ENCODE measurements at places on chromosomes 2 and 18.

DNA sequence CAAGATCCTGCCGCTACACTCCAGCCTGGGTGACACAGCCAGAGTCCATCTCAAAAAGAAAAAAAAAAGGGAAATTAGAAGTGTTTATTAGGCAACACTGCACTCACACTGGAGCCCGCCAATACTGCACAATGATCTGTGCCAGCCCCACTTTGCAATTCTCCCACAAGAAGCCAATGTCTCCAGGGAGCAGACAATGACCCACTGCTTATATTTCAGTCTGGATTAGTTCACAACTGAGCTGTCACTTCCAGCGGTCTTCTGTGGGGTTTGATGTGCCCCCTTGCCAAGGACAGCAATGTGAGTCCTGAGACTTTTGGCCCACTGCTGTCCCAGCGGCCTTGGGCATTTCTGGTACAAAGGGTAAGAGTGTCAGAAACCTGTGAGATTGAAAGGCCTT lies 85.6 kb upstream of the PPM1B start:
- no peak for DNase-seq

DNA sequence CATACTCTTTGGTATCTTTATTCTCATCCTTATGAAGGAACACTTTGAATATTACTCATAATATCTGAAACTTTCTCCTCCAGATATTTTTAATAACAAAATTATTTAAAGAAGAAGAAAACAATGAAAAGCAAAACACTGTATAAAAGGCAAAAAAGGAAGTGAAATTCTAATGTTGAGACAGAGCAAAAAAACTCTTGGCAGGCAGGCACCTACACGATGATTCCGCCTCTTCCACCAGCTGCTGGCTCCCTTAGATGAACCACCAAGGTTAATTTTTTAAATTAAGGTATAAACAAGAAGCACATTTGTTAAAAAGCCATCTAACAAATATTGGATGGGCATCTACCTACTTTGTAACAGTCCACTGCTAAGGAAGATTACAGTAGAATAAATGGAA lies 434.7 kb downstream of the EPHA4 start:
- no peak for DNase-seq

GRCh38 chr18:12883372-12883683 lies 709 bp downstream of the PTPN2 start:
- DNase-seq: no peak

- no peak for DNase-seq
Observed at GRCh38 chr2:68901199-68901514, 30.0 kb upstream of the BMP10 start.

DNA sequence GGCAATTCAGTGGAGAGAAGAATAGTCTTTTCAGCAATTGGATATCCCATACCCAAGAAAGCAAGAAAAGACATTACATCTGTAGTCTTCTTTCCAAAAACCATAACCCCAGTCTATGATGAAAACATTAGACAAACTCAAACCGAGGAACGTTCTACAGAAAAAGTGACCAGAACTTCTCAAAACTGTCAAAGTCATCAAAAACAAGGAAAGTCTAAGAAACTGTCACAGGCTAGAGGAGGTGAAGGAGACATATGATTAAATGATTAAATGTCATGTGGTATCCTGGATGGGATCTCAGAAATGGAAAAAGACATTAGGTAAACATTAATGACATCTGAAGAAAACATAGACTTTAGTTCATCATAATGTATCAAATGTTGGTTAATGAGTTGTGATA lies 4.9 kb upstream of the USP40 start:
- DNase-seq: no peak

GRCh38 chr18:32455361-32455760 lies 15.3 kb downstream of the GAREM1 start:
- no peak for DNase-seq

DNA sequence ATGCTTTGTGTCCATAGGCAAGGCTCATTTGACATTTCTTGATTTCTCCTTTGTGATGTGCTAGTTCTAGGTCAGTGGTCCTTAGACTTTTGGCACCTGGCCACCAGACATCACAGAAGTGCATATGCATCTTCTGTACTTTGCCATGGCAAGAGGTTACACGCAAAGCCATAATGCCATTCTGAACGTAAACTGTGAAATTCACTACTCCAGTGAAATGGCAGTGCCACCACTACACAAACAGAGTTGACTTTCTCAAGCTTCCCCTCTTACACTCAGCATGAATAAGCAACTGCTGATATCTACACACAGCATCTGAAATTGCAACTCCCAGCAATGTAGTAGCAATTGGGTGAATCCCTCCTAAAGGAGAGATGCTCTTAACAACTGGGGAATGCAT lies 729.3 kb downstream of the DPP10 start:
- DNase-seq: no peak

DNA sequence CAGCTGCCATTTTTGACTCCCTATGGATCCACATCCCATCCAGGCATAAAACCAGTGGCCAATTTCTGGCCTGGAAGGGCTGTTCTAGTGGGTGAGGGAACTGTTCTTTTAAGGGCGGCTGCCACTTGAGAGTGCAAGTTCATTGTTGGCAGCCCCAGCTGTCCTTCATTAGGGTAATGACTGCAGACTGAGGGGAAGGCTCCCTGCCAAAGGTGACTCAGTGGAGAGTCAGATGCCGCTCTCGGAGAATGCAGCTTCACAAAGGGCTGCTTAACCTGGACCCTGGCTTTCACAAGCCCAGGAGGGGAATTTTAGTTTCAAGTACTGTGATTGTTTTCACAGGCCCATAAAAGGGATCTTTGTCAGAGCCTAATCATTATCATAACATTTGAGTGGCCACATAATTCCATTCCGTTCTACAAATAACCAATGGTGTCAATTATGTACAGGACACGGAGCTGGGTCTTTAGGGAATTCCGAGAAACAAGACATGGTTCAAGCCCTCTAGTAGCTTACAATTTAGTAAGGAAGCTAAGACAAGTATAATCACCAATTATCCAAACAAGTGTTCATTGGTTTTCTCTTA lies 235.7 kb downstream of the CDCA7 start:
- DNase-seq: no peak

- DNase-seq: no peak
Observed at GRCh38 chr18:12589448-12589847, 68.5 kb downstream of the SPIRE1 start.

DNA sequence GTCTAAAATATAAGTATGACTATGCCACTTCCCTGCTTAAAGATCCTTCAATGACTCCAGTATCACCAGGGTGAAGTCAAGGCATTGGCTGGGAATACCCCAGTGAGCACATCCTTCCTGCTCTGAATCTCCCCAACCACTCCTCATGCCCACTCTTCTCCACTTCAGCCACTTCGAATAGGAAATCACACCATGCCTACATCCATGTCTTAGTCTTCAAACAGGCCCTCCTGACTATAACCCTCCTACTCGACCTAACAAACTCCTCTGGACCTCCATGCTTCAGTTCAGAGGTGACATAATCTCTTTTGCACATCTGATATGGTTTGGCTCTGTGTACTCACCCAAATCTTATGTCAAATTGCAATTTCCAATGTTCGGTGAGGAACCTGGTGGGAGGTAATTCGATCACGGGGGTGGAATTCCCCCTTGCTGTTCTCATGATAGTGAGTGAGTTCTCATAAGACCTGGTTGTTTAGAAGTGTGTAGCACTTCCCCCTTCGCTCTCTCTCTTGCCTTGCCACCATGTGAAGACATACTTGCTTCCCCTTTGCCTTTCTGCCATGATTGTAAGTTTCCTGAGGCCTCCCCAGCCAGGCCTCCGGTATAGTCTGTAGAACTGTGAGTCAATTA lies 87.8 kb upstream of the TFCP2L1 start:
- no peak for DNase-seq

DNA sequence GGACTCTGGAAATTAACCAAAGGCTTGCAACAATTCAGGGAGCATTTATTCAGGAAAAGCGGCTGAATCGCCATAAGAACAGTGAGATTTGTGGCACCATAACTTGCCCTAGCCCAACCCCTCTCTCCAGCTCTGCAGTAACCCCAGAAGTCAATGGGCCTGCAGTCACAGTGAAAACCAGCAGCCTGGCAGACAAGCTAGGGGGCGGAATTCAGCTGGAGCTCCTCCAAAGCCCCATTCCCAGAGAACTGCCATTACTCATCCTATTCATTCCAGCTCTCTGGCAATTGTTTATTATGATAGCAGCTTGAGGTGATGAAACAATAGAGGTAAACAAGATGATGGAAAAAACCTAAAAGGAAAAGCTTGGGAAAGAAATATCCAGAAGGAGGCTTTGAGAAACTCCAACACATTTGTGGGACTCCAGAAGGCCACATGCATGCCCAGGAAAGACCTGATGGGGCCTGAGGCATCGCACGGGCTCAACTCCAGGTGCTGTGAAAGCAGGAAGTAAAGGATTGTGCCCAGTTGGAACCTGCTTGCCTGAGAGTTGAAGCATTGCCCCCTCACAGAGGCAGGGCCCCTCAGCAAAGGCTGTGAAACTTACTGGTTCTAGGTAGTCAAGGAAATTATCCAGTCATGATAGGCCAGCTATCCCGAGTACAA lies 126.7 kb downstream of the TWIST2 start:
- no peak for DNase-seq

GRCh38 chr2:88554189-88554588 lies 73.1 kb downstream of the EIF2AK3 start:
- no peak for DNase-seq

DNA sequence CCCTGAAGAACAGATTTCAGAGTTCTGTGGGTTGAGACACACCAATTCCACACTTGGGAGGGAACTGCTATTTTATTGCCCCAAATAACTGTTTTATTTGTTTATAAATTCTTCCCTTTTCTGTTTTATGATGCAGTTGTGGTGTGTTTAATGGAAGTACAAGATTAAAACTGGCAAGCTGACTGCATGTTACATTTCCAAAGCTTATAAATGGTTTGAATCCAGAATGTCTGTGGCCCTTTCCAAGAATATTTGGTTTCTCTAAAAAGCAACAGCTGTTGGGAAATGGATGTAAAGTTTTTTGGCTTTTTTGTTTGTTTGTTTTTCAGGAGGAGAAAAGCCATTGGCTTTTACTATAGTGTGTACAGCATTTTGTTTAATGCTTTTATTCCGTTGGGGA lies 234.5 kb downstream of the MTX2 start:
- DNase-seq: no peak
